ENCODE measurements at places on chromosomes 13 and 19. TPM values are rescaled to one million over a fixed set of nuclear protein-coding genes. Genes with fewer than 3 reads are reported as not detected.

DNA sequence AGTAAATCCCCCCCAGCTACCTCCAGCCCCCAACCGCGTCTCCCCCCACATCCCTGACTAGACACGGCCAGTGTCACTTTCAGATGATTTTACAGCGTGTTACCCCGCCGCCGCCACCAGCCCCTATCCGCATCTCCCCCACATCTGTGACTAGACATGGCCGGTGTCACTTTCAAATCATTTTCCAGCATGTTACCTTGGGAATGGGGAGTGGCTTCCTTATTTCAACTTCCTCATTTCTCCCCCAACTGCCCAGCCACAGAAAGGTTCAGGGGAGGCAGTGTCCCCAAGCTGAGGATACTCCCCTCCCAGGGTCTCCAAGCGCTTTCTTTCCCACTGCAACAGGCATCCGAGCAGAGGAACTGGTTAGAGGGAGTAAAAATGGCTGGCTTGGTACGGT lies 18.4 kb downstream of the ADGRL1 start:
- no peak for DNase-seq

- no peak for DNase-seq
These were observed 6.3 kb downstream of the GPR108 start for GRCh38 chr19:6730941-6731670.

DNA sequence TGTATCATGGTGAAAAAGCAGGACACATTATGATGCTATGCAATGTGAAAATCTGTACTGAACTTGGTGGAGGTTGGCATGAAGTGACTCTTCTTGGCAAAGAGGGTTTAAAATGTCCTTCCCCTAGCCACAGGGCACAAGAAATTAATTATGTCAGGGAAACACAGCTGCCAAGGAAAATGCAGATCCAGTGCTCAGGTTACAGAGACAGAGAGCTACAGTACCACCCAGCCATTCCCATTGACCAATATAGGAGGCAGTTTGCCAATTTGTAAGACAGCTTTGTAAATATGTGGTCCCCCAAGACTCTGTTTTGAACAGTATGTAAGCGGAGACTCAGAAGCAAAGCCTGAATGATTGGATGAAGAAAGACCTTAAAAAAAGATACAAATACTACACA lies 69.4 kb upstream of the KLF12 start:
- no peak for DNase-seq

RFPL4A gene
- total RNA-seq = not detected

DNA sequence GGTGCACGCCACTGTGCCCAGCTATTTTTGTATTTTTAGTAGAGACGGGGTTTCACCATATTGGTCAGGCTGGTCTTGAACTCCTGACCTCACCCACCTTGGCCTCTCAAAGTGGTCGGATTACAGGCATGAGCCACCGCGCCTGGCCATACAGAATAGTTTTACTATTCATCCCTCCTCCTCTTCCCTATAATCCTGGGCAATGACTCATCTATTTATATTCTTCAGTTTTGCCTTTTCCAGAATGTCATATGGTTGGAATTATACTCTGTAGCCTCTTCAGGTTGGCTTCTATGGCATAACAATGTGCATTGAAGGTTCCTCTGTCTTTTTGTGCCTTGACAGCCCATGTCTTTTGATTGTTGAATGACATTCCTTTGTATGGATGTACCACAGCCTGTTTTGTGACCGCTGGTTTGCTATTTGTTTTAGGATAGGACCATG lies 22.2 kb upstream of the LRP3 start:
- no peak for DNase-seq

DNA sequence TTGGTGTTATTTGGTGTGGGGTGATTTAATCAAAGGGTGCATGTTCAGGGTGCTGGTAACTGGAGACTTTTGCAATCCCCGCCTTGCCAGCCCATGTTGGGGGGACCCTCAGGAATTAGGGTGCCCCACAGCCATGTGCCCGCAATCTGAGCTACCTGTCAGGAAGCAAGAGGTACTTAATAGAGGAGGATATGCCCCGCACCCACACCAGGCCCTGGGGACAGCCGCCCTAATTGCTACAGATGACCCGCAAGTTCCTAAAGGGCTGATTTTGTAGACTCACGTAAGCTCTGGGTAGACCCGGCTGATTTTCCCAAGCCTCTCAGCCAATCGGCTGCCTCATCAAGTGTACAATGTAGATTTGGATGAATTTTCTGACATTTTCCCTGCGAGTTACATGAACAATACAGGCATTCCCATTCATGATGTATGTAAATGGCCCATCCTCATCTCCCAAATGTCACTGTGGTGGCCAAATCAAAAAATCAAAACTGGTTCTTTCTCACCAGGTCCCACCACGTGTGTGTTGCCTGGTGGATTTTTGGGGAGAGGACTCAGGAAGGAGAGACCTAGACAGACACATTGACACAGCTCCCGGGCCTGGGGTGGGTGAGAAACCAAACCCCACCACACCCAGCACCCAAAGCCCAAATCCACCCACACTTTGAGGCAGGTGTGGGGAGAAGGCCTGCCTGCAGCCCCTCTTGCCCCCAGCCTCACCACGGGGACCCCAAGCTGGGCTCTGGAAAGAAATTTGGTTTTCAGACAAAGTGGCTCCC lies 119.2 kb upstream of the SPACA7 start:
- DNase-seq = no peak

DNA sequence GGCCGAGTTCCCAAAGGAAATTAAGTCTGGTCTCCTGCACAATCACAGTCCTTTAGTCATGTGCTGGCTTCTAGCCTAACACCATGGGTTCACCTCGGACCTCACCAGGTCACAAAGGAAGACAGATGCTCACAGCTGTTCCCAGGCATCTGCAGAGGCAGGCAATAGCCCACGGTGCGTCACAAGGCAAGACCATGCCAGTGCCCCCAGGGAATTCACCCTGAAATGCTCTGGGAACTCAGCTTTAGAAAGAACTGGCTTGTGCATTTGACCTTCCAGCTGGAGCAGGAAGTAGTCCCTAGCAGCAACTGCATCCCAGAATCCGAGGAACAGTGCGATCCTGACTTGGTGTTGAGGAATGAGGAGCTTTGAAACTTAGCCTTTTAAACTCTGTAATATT lies 96.8 kb upstream of the WASF3 start:
- DNase-seq = no peak

- no peak for DNase-seq
These were observed 309.9 kb upstream of the SLITRK1 start for GRCh38 chr13:84192125-84192524.

ZNF699 gene
- total RNA-seq = 7.3 TPM

DNA sequence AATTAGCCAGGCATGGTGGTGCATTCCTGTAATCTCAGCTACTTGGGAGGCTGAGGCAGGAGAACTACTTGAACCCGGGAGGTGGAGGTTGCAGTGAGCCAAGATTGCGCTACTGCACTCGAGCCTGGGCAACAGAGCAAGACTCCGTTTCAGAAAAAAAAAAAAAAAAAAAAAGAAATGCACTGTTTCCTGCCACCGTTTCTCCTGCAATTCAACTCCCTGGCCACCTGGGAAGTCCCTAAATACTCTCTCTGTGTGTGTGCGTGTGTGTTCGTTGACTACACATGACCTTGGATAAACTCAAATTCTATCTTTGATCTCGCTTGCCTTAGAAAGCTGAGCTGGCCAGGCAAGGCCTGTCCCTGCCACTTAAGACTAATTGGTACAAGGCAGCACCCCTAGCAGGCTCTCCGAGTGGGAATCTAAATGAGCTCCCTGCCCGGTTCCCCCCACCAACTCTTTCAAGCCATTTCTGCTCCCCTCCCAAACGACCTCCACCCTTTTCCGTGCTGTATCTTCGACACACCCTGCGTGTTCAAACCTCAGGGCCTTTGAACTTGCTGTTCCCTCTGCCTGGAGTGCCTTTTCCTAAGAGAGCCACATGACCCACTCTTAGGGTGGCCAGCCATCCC lies 5.2 kb upstream of the BCAT2 start:
- DNase-seq = no peak

GRCh38 chr13:21884965-21885567 lies 214.2 kb downstream of the FGF9 start:
- no peak for DNase-seq

DNA sequence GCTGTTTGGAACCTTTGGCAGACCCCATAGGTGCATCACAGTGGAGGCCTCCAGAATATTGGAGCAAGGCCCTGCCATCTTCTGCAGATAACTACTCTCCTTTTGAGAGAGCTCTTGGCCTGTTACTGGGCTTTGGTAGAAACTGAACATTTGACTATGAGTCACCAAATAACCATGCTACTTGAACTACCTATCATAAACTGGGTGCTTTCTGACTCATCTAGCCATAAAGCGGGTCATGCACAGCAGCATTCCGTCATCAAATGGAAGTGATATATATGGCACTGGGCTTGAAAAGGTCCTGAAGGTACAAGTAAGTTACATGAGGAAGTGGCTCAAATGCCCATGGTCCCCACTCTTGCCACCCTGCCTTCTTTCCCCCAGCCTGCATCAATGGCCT lies 782.5 kb upstream of the SLITRK6 start:
- DNase-seq = no peak

DAND5 gene
- not detected for total RNA-seq

GNG14 gene
- total RNA-seq = 0.85 TPM

- no peak for DNase-seq
These were observed 14.8 kb downstream of the OPA3 start for GRCh38 chr19:45569619-45570421.

DNA sequence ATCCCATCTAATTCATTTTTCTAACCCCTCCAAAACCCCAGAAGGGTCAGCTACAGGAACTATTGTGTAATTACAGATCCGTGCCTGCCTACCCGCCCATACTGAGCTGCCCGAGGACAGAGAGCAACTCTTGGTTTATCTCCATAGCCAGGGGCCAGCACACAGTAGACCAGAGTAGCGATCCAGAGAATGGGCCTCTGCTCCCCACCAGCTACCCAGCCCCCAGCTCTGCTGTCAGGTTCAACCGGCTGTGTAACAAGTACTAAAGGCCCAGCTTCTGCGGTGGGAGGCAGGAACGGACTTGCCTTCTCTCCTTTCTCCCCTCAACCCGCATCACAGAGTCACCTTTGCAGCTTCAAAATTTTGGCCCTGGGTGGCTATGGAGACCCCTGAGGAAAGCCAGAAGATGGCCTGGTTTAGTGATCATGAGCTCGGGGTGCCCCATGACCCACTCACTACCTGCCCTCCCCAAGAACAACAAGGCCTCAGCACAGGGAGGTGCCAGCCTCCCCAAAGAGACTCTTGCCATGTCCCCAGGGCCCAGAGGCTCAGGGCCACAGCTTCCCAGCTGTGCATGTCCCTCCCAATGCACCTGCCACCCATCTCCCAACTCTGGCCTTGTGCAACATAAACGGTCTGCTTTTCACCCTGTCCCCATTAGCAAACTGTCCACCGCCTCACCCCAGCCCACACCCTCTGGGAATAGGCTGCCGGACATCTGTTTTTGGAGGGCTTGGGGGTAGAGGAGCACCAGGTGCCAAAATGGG lies 5.7 kb downstream of the CALM3 start:
- DNase-seq = peak; percentile 45

DNA sequence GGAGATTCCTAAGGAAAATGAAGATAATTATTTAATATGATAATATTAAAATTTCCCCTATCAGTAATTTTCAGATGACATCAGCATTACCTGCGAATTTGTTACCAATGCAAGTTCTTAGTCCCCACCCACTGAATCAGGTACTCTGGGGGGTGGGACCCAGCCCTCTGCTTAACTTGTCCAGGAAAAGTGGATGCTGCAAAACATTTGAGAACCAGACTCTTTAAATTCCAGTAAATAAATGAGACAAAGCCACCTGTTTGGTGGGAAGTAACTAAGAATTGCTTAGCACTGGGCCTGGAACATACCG lies 495 bp upstream of the ZNF599 start:
- DNase-seq = no peak

GRCh38 chr13:51663973-51664957 lies 80.0 kb downstream of the WDFY2 start:
- no peak for DNase-seq

OR4F17 gene
- not detected for total RNA-seq

CD177 gene
- 0.29 TPM for total RNA-seq

DNA sequence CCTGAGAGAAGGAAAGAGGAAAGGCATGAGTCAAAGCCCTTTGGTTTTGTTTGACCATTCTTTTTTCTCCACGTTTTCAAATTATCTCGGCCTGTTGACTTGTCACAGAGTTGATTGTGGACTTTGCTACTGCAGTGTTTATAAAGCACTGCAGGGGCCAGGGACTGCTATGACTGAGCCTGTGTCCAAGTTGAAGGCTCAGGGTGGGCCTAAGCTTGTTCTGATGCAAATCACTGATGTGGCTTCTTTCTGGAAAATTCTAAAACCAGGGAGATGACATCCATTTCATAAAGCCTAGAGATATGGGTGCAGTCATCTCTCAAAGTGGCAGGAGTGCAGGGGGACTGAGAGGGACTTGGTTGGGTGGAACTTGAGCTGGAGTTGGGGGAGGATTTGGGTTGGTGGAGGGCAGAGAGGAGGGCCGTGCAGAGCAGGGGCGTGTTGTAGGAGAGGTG lies 1.2 kb upstream of the CXCL17 start:
- no peak for DNase-seq

DNA sequence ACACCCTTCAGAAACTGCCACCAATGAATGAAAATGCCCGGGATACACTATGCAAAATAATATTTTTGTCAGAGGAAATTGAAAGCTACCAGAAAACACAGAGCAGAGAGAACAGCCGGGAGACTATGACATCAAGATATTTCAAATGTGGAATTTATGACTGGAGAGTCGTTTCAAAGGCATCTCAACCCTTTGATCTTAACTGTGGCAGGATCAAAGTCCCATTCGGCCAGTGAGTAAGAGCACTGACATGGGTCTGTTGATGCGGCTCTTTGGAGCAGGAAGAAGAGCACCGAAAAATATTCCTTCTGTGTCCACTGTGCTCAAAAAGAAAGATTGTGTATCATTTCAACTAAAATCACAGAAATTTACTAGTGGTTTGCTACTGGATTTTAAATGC lies 201.9 kb downstream of the RFC3 start:
- DNase-seq = no peak

CPB2 gene
- total RNA-seq = 0.19 TPM

AP1M1 gene
- total RNA-seq = 39.9 TPM

GRCh38 chr13:113929628-113930615 lies 44.0 kb downstream of the C13orf46 start:
- DNase-seq = peak; percentile 62

All from type B pancreatic cell (in vitro differentiated cells).